ENCODE measurements at places on chromosomes 13 and 19.

DNA sequence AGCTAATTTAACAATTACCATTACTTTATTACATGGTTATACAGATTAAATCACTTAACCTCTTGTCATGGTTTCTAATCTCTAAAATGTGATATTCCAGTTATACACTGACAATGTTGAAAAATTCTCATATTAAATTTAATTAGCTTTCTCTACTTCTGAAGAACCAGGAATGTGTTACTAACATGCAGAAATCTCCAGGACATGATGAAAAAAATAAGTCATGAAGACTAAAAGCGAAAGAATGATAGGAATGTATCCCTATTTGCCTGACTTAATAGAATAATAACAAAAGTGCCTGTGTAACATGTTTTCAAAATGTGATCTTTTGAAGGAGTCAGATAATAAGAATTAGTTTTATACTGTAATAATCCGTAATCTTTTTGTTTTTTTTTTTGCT lies 2823.7 kb upstream of the PCDH20 start:
- DNase-seq: no peak

DNA sequence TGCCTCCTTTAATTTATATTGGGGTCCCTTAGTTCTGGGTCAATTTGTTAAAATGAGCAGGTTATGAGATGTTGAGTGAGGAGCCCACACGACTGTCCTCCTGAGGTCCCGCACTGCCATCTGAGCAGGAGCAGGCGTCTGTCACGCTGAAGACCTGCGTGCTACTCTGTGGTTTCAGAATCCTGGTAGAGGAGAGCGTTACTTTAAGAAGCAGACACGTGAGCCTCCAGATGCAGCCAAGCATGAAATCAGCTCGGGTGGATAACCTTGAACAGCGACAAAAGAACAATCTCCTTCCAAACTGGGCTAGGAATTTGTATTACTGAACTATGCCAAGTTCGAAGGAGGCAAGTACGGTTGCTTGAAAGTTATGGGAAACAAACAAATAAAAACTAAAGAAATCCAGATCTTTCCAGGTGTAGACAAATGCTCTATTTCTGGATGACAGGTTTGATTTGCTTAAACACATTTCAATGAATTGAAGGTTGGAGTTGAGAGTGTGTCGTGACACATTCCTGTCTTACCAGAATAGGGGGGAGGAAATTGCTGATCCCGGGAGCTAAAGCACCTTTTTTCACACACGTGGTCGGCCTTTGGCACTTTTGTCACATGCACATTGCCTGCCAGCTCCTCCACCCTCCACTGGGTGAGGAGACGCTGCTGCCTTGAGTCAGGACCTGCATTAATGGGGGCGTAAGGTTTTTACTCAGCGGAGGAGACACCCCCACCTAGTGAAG lies 945.5 kb upstream of the SLC10A2 start:
- no peak for DNase-seq

- no peak for DNase-seq
Observed at GRCh38 chr19:2624537-2625091, 77.9 kb downstream of the GNG7 start.

DNA sequence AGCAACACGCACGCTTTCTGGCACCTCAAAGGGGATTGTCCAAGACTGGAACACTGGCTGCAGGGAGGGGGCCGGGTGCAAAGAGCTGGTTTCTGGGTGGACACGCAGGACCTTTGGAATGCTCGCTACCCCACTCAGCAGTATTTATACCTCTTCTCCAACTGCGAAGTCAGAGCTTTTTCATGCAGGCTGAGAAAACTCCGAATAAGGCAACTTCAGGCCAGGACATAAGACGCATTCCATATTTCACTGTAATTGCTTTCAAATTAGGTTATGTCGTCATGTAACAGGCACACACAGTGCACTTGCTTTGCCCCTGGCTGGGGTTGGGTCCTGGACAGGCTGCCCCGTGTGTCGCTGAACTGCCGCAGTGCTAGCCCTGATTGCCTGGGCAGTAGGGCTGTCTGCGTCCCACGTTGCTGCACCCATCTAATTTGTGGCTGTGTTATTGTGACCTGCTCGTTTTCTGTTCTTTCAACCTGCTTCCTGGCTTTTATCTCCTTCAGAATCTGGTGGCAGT lies 44.5 kb downstream of the ACTN4 start:
- DNase-seq: no peak

DNA sequence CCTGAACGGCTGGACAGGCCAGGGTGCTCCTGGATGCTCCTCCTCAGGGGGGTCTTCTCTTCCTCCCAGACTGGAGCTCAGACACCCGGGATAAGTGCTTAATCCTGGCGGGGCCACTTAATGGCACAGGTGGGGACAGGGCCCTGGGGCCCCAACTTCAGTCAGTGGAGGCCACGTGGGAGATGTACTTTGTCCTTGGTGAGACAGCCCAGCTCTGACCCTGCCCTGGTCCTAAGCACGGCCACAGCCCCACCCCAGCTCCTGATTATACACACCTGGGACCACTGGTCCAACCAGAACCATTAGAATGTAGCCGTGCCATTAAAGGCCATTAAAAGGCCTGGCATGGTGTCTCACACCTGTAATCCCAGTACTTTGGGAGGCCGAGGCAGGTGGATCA lies 7.8 kb downstream of the PPP1R14A start:
- no peak for DNase-seq

GRCh38 chr13:40813667-40814454 lies 24.4 kb downstream of the SLC25A15 start:
- no peak for DNase-seq

DNA sequence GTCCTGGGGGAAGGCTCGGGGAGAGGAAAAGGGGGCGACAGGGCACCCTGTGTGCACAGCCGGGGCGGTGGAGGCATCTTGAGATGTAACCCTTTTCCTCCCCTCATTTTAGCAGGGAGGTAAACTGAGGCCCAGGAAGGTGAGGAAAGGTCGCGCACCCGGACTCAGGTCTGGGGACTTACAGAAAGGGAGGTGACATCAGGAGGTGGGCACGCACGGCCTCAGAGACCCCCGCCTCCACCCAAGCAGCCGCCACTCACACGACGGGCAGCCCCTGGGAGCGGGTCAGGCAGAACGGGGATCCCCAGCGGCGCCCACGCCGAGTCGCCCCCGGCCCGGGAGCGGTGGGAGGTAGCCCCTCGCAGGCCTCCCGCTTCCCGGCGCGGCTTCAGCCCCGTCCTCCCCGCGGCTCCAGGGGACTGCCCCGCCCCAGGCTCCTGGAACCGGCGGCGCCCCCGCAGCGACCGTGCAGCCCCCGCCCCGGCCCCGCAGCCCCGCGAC lies 477 bp downstream of the PIP5K1C start:
- no peak for DNase-seq

GRCh38 chr19:46620716-46621115 lies 4.2 kb downstream of the PTGIR start:
- DNase-seq: no peak

GRCh38 chr19:609004-609346 lies 19.3 kb downstream of the HCN2 start:
- DNase-seq: no peak

GRCh38 chr13:113845723-113846635 lies 17.9 kb downstream of the GAS6 start:
- DNase-seq: no peak

GRCh38 chr19:34732612-34733211 lies 1.3 kb upstream of the ZNF181 start:
- no peak for DNase-seq

- no peak for DNase-seq
Observed at GRCh38 chr13:74301258-74301935, 167.2 kb upstream of the KLF12 start.

DNA sequence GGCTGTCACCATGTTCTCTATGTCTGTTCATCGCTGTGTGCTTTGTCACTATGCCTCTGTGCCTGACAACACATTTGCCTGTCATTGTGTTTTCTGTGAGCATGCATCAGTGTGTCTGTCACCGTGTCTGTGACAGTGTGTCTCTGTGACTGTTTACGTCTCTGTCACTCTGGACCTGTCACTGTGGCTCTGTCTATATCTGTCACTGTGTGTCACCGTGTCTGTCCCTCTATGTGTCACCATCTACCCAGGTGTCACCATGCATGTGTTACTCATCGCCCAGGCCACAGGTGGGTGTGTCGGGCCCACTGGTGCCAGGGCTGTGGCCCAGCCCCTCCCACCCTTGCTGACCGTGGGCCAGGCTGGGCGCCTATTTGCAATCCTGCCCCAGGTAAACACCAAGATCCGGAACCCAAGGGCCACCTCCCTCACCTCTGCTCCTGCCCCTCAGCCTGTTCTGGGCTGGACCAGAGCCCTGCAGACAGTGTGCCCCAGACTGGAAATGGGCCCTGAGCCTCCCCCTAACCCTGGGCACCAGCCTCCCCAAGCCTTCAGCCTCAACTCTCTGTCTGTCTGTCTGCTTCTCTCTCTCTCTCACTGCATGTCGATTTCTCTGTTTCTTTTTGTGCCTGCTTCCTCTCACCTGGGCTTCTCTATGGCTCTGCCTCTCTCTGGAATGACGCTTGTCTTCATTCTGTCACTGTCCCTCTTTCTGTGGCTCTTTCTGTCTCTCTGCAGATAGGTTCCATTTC lies 7.7 kb downstream of the IRF2BP1 start:
- DNase-seq: no peak

- no peak for DNase-seq
Observed at GRCh38 chr13:20192158-20192835, 441 bp downstream of the GJB2 start.

- DNase-seq: no peak
Observed at GRCh38 chr13:41694545-41695301, 237.4 kb downstream of the RGCC start.

- DNase-seq: no peak
Observed at GRCh38 chr19:7468840-7469239, 20.0 kb downstream of the PEX11G start.

GRCh38 chr13:21929400-21929799 lies 258.5 kb downstream of the FGF9 start:
- DNase-seq: no peak

GRCh38 chr13:80603351-80603750 lies 262.4 kb upstream of the SPRY2 start:
- no peak for DNase-seq

- no peak for DNase-seq
Observed at GRCh38 chr13:70042193-70042592, 65.4 kb upstream of the ATXN8OS start.

DNA sequence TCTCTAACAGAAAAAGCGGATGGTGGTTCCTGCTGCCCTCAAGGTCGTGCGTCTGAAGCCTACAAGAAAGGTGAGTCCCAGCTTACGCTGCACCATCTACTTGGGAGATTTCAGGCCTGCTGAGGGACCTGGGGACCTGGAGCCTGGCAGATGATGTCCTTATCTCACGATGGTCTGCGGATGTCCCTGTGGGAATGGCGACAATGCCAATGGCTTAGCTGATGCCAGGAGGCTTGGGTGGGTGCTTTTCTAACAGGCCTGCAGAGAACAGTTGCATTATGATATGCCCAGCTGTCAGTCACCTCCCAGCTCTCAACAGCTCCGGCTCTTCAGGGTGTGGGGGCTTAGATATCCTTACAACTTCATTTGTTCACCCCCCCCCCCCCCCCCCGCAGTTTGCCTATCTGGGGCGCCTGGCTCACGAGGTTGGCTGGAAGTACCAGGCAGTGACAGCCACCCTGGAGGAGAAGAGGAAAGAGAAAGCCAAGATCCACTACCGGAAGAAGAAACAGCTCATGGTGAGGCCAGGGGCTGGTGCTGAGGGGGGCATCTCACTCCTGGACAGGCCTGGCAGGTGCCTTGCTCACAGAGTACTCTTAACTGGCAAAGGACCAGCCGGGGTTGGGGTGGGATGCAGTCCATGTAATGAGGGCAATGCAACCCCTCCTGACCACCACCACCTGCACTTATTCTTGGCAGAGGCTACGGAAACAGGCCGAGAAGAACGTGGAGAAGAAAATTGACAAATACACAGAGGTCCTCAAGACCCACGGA lies 3.8 kb downstream of the RPL13A start:
- no peak for DNase-seq

- no peak for DNase-seq
Observed at GRCh38 chr19:40740747-40741146, 9.5 kb downstream of the ACTMAP start.

- DNase-seq: no peak
Observed at GRCh38 chr13:48625413-48626076, 28.2 kb upstream of the CYSLTR2 start.

- no peak for DNase-seq
Observed at GRCh38 chr19:18782559-18783225, 8.4 kb downstream of the COMP start.

DNA sequence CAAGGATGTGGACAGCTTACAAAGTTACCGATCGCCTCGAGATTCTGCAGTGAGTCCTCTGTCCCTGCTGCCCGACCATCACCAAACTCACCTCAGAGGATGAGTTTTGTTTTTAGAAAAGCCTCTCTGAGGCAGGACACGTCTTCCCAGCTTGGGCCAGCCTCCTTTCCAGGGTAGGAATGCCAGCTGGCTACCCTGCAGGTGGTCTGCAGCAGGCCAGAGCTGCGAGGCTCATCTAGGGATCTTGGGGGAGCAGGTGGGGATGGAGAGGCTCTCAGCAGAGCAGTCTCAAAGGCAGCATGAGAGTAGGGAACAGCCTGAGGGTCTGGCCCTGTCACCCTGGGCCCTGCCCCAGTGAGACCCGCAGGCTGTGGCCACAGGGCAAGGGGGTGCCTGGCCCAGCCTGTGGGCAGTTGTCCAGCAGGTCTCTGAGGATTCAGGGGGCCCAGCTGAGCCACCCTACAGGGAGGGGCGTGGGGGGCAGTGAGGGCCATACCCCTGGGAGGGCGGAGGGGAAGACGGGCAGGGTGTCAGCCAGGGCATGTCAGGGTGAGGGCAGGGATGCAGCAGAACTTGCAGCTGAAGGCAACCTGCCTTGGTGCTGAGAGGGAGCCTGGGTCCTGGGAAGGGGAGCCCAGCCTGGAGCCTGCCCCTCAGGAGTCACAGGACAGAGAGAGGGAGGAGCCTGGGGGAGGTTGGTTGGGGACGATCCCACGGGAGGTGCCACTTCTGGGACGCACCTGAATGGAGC lies 57.3 kb upstream of the TPM4 start:
- no peak for DNase-seq

DNA sequence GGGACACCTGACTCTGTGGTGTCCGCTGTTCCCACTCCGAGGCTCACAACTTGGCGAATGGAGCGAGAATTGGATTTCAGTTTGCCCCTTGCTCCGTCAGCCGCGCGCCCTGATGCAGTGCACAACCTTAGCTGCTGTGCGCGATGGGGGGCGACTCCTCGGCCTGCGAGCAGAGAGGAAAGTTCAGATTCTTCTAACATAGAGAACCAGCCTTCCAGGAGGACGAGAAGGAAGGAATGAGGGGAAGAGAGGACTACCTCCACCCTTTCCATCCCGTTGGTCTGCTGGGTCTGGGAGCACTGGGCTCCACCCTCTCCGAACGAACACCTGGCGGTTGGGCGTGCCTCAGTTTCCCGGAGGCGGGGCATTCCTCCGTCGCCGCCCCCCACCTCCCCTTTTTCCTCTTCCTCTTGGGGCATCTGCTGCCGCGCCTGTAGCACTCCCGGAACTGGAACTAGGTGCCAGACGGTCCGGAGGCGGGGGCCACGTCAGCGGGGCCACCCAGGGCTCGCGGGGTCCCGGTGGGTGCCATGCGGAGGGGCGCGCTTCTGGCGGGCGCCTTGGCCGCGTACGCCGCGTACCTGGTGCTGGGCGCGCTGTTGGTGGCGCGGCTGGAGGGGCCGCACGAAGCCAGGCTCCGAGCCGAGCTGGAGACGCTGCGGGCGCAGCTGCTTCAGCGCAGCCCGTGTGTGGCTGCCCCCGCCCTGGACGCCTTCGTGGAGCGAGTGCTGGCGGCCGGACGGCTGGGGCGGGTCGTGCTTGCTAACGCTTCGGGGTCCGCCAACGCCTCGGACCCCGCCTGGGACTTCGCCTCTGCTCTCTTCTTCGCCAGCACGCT lies at the start of gene KCNK6:
Gene KCNK6, plus strand, starts transcription at position 425 of the 838 bp plus-strand sequence. Its CDS starts 106 bp downstream, at position 531.
- no peak for DNase-seq

Data from keratinocyte (primary cell).